ENCODE measurements at places on chromosomes 3 and 15.

GRCh38 chr3:175356899-175357324 is 497.8 kb downstream of the NAALADL2 start:
- no peak for DNase-seq

DNA sequence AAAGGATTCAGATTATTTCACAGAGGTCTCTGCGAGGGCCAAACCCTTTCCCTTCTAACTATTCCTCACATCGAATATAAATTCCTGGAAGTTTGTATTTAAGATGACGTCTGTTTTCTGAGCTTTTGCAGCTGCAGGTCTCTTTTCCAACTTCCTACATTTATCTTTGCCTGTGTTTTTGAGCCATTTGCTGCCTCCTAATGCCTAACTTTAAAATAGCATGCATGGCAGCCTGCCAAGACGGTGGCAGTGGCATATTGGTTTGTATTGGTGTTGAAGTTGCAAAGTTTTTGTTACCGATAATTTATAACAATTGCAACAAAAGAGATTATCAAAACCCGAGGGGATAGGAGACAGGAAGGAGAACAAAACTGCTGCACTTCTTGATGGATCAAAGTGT is 187.1 kb upstream of the DNAJC19 start:
- no peak for DNase-seq

GRCh38 chr3:46693892-46694226 is 380 bp upstream of the ALS2CL start:
- no peak for DNase-seq

DNA sequence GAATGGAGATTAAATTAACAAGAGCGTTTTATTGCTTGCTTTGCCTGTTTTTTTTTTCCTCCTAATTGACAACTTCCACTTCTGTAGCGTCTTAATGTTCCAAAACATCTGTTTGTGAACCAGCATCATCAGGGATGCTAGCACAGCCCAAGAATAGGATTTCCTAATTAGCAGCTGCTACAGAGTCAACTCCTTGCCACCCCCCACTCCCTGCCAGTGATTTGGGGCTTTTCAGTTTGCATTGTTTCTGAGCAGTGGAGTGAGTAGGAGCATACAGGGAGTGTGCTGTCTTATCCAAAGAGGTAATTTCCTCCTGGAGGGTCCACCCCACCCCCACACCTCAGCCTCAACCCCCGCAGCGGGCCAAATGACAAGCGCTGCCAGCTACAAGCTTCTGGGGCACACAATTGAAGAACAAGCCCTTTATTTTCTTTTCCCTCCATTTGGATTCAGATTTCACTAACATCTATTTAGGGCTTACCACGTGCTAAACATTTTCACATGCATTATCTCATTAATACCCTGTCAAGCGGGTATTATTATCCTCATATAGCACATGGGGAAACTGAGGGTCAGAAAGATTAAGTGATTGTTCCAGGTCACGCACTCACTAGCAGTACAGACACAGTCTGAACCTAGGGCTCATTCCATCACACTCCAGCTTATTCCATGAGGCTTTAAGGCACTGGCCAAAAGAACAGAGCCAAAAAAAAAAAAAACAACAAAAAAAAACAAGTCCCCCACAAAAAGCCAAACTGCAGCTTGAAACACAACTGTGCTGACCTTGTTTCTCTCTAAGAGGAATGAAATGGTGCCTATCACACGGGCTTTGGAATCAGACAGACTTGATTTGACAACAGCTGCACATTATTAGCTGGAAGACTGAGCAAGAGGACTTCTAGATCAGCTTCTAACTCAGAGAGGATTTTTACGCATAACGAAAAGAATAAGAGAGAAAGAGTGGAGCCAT is 16.4 kb downstream of the HEG1 start:
- DNase-seq: no peak

DNA sequence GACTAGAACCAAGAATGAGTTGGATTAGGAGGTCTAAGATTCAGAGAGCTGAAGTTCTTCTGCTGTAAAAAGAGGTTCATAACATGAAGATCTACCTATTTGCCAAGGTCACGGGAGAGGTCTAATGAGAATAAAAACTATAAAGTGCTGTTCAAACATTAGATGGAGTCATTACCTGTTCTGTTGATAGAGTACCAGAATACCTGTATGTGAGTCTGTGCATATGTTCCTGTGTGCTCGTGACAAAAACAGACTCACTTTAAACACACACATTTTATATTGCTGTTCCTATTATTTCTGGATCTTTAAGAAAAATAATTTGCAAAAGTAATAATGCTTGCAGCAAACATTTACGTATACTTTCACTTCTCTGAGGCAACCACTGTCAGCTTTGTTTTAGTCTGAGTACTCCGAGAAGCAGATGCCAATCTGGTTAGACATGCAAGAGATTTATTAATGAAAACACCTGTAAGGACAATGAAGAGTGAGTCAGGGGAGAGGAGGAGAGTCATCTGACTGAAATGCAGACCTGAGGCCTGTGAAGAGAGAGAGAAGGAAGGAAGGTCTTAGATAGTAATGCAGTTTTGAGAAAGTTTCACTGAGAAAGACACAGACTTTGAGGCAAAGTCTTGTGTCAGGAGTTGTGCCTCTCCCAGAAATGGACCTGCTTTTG is 221.2 kb downstream of the SQOR start:
- DNase-seq: no peak

GRCh38 chr3:124760601-124761000 is 30.3 kb downstream of the UMPS start:
- no peak for DNase-seq

GRCh38 chr3:122784436-122784835 is 9.2 kb downstream of the HSPBAP1 start:
- no peak for DNase-seq

DNA sequence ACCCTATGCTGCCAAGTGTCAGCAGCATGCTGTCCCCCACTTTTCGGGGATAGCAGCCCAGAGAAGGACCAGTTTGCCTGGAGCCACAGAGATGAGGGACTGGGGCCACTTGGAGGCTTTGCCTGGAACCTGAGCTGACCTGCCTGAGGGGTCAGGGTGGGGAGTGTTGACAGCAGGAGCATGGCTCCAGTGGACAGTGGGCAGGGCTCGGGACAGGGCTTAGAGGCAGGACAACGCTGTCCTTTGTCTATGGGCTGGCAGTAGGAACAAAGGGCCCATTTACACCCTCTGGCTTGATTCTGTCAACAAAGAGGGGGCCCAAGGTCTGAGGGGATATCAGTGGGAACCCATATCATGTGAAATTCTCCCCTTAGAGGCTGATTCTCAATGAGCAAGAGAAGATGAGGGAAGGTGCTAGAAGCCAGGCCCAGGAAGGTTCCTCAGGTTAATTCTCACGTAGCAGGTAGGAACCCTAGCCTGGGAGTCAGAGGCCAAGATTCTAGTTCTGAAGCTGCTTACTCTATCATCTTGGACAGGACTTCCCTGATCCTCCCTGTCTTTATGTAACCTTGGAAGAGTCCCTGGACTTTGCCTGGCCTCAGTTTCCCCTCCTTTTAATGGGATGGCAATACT is 29.7 kb upstream of the HHATL start:
- no peak for DNase-seq

DNA sequence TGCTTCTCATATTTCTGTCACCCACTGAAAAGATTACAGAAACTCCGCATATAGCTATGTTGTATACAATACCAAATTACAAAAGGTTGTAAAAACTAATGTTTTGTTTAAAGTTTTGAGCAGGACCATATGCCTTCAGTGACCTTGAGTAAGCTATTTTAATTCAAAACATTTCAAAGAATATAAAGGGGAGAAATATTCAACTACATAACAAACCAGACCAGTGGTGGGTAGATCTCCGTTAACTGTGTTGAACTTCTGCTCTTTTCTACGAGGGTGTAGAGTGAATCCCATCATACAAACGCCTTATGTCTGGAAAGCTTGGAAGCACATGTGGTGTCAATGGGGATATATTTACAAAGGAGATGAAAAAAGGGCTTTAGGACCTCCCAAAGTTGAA is 68.4 kb upstream of the NR2F2 start:
- DNase-seq: no peak
